SJCRH30 (cell line): ENCODE measurements at places on chromosomes 16 and 17. TPM values are rescaled to one million over a fixed set of nuclear protein-coding genes. Genes with fewer than 3 reads are reported as not detected.

DNA sequence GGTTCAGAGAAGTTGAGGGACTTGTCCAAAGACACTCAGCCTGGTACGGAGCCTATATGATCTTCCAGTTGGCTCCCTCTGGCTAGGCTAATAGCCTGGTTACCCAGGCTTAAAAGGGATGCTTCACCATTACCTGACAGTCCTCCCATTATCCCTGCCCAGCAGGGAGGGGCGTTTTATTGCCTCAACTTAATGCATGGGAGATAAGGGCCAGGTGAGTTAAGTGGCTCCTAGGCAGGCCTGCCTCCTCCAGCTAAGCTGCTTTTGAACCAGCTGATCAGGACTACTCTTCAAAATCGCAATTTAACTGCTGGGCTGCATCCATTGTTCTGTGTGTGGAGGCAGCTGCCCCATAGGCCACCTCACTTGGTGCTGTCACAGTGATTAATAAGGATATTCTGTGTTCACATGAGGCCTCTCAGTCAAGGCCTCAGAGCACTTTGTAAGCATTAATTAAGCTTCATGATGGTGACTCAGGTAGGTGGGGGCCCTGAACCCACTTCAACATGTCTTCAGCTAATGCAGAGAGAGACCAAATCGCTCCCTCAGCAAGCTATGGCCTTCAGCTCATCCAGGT is 27.9 kb downstream of the SMPD3 start:
- no peaks in the 10 kb centered on the region for H3K4me1 ChIP-seq
- no peak overlapping the region for H3K27ac ChIP-seq
- no peaks in the 10 kb centered on the region for H3K36me3 ChIP-seq
- no peak for DNase-seq

The WFDC1 gene
- total RNA-seq = 0.43 and 0.49 TPM in 2 replicates

DNA sequence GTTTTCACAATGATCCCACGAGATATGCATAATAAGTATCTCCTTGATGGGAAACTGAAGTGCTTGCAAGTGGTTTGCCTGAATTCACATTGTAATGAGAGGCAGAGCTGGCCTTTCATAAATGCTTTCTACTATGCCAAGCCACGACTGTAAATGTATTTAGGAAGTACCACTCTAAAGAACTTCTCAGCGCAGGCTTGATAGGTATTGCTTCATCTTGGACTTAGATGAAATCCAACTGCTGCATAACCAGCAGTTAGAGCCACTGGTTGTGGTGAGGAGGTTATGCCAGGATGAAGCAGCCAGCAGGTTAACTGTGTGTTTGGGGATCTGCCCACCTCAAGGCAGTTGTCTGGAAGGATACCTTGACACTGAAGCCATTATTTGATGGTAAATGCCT is 26.8 kb downstream of the MARCHF10 start:
- H3K36me3 ChIP-seq = no peaks in the 10 kb centered on the region
- DNase-seq = no peak
- H3K27me3 ChIP-seq = no peaks in the 10 kb centered on the region
- H3K27ac ChIP-seq = no peak overlapping the region
- no peak overlapping the region for H3K4me3 ChIP-seq

GRCh38 chr17:63609816-63610573 is 9.3 kb downstream of the TACO1 start:
- H3K4me1 ChIP-seq = no peaks in the 10 kb centered on the region
- H3K4me3 ChIP-seq = no peak overlapping the region
- H3K36me3 ChIP-seq = peaks cover 16% of the 10 kb centered on the region; the same call in 1 of the 2 replicates

The RAP1GAP2 gene
- 6.0 and 7.4 TPM in 2 replicates for total RNA-seq

The KRT9 gene
- total RNA-seq = not detected in 2 replicates

GRCh38 chr17:64784353-64785010 is 122.4 kb upstream of the SMURF2 start:
- no peaks in the 10 kb centered on the region for H3K4me1 ChIP-seq
- H3K27me3 ChIP-seq = no peaks in the 10 kb centered on the region
- H3K36me3 ChIP-seq = no peaks in the 10 kb centered on the region
- H3K27ac ChIP-seq = no peak overlapping the region
- H3K4me3 ChIP-seq = no peak overlapping the region

GRCh38 chr17:42312285-42313130 is 24.2 kb downstream of the STAT5A start:
- peaks cover 16% of the 10 kb centered on the region; the same call in 1 of the 2 replicates for H3K36me3 ChIP-seq
- peak; percentile 96 for DNase-seq
- H3K27me3 ChIP-seq = no peaks in the 10 kb centered on the region
- peak overlapping the region; percentile 51 for H3K27ac ChIP-seq

The PIMREG gene
- 87.2 and 94.7 TPM in 2 replicates for total RNA-seq

The SULT1A3 gene
- 2.2 and 4.3 TPM in 2 replicates for total RNA-seq

The SLC2A4 gene
- total RNA-seq = 1.3 and 1.5 TPM in 2 replicates

GRCh38 chr16:838741-839140 is 38.2 kb upstream of the GNG13 start:
- DNase-seq = no peak
- H3K36me3 ChIP-seq = no peaks in the 10 kb centered on the region
- no peak overlapping the region for H3K27ac ChIP-seq
- no peaks in the 10 kb centered on the region for H3K27me3 ChIP-seq
- H3K4me1 ChIP-seq = peaks cover 25% of the 10 kb centered on the region
- no peak overlapping the region for H3K4me3 ChIP-seq

GRCh38 chr16:85311741-85312140 is 199.5 kb upstream of the CIBAR2 start:
- peak overlapping the region; percentile 12; the same call in 1 of the 2 replicates for H3K27ac ChIP-seq
- DNase-seq = no peak
- H3K4me3 ChIP-seq = no peak overlapping the region
- H3K27me3 ChIP-seq = no peaks in the 10 kb centered on the region

GRCh38 chr17:79006794-79007503 is 2.6 kb downstream of the CANT1 start:
- H3K27me3 ChIP-seq = no peaks in the 10 kb centered on the region
- H3K4me3 ChIP-seq = no peak overlapping the region

GRCh38 chr16:62907562-62907961 is 871.3 kb upstream of the CDH8 start:
- H3K27me3 ChIP-seq = no peaks in the 10 kb centered on the region
- H3K4me1 ChIP-seq = no peaks in the 10 kb centered on the region
- H3K27ac ChIP-seq = no peak overlapping the region
- no peak for DNase-seq

DNA sequence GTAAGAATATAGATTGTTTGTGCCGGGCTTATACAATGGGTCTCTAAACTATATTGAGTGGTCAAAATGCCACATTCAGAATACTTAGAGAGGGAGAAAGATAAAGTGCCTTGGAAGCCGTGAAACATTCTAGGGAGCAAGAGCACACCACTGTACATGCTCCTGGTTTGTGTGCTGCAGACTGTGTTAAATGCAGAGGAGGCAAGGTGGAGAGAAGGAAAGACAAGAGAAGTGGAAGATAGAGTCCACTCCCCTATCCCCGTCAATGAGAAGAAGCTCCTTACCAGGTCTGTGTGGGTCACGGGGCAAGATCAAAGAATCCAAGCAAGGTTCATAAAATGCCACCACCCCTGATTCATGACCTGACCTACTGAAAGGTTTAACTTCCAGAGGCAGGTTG is 267.1 kb upstream of the TBX2 start:
- H3K27me3 ChIP-seq = no peaks in the 10 kb centered on the region
- no peaks in the 10 kb centered on the region for H3K36me3 ChIP-seq
- no peak overlapping the region for H3K27ac ChIP-seq
- DNase-seq = no peak

The PGAP6 gene
- 25.6 and 27.5 TPM in 2 replicates for total RNA-seq

GRCh38 chr17:9677411-9677810 is 32.1 kb downstream of the USP43 start:
- H3K4me3 ChIP-seq = no peak overlapping the region
- no peaks in the 10 kb centered on the region for H3K36me3 ChIP-seq
- no peak for DNase-seq
- H3K27ac ChIP-seq = no peak overlapping the region

The KRTAP4-4 gene
- total RNA-seq = not detected in 2 replicates

DNA sequence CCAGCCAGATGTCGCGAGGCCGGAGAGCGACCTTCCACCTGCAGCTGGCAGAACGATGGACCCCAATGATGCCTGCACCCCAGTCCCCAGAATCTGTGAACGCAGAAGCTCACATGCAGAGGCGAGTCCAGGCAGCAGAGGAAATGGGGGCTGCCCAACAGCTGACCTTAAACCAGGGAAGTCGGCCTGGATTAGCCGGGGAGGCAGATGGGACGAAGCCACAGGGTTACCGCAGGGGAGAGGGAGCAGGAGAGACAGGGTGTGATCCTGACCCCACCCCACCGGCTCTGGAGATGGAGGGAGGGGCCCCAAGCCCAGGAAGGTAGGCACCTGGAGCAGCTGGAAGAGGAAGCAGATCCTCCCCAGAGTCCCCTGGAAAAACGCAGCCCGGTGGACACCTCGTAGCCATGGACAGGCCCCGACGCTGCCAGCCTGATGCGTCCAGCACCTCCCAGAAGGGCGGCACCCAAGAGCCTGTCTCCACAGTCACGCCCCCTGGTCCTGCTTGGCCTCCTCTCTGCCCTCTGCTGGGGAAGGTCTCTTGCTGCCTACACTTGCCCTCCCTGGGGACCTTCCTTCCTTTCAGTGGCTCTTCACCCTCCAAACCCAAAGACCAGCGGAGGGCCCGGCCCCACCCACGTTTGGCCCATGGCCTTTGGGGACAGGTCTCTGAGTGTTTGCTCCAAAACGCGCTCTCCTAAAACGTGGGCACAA is 37.3 kb downstream of the PIEZO1 start:
- H3K27me3 ChIP-seq = no peaks in the 10 kb centered on the region
- peaks cover 17% of the 10 kb centered on the region for H3K4me1 ChIP-seq
- peak; percentile 62 for DNase-seq
- H3K27ac ChIP-seq = no peak overlapping the region
- no peak overlapping the region for H3K4me3 ChIP-seq

DNA sequence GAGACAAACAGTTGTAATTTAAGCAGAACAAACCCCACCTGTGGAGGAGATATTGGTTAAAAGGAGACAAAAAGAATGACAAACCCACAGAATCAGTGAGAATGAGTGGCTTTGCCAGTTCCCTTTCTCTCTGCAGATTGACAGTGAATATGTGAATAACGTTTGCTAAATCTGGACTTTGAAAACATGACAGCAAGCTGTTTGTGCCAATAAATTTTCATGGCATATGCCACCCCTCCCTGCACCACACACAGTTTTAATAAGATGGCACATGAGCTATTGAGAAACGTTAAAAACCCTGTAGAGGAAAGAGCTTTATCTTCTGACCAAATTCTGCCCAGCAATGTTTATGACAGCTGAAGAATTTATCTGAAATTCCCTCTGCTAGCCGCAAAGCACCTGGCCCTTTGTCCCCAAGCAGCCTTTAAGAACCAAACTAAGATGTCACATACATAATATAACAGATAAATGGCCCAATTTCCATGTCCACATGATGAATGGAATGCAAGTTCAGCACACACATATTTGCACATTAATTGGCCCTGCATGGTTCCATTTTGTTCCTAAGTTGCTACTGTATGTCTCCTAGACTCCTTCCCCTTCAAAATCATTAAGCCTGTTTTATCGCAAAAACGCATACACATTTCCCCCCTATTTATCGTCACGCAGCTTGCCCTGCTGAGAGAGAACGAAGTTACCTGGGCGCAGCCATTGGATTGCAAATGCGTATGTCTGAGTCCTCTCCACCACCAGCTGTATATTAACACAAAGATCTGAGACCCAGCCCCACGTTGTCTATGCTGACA is 773.5 kb upstream of the EEF2KMT start:
- no peak for DNase-seq
- H3K27me3 ChIP-seq = 0 out of 2 replicates have a peak, but pooled peaks cover 6% of the 10 kb centered on the region
- H3K4me1 ChIP-seq = no peaks in the 10 kb centered on the region
- no peaks in the 10 kb centered on the region for H3K36me3 ChIP-seq
- no peak overlapping the region for H3K4me3 ChIP-seq

The BICDL2 gene
- total RNA-seq = not detected in 2 replicates

DNA sequence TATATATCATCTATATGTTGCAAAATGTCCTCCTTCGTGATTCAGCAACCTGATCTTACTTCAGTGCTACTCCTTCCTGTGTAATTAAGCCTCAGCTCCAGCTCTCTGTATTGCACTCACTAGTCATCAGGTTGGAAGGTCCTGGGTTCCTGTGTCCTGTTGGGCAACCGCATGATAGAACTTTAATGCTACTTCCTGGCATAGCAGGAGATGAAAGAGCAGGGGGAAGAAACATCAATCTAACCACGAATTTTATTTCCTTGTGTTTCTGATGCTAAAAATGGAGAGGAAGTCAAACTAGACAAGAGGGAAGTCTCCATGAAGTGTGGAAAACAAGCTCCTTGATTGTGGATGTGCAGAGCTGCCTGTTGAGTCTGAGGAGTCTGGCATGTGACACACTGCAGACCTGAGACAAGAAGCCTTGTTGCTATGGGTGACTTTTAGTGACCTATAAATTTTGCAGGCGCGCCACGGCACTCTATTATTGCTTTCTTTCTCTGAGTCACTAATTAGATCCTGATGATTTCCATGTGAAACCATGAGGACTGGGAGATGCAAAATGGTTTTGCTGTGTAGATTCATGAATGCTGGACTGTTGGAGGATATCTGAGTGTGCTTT is 25.6 kb downstream of the IGSF6 start:
- H3K36me3 ChIP-seq = peaks cover 10% of the 10 kb centered on the region
- DNase-seq = no peak
- H3K27me3 ChIP-seq = no peaks in the 10 kb centered on the region
- no peak overlapping the region for H3K27ac ChIP-seq

- peaks cover 15% of the 10 kb centered on the region; the same call in 1 of the 2 replicates for H3K4me1 ChIP-seq
- H3K27me3 ChIP-seq = no peaks in the 10 kb centered on the region
- H3K27ac ChIP-seq = peak within 1 kb of the TSS; percentile 26; the same call in 1 of the 2 replicates
- peak; percentile 73 for DNase-seq
These were observed at the start of gene FLOT2 for GRCh38 chr17:28896884-28897768. TSS of gene FLOT2 (minus strand) at chr17:28897733. CDS start at chr17:28897574, 159 bp downstream.

The CCL8 gene
- total RNA-seq = not detected in 2 replicates

DNA sequence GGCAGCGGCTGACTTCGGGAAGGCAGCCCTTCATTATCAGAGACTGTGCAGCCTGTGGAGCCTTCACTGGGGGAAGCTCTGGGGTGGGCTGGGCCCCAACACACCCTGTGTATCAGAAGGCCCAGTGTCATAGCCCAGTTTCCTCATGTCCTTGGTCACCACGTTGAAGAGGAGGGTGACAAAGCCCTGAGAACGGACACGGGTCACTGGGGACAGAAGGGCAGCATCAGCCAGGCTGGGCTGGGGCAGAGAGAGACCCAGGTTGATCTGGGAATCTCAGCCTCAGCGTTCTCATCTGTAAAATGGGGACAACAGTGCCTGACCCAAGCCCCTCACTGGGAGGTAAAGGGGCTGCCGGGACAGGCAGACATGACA is 19.3 kb downstream of the B9D1 start:
- DNase-seq = no peak
- H3K27me3 ChIP-seq = no peaks in the 10 kb centered on the region
- no peaks in the 10 kb centered on the region for H3K36me3 ChIP-seq
- peaks cover 18% of the 10 kb centered on the region for H3K4me1 ChIP-seq
- no peak overlapping the region for H3K27ac ChIP-seq
